ENCODE measurements at places on chromosomes 11 and 22.

DNA sequence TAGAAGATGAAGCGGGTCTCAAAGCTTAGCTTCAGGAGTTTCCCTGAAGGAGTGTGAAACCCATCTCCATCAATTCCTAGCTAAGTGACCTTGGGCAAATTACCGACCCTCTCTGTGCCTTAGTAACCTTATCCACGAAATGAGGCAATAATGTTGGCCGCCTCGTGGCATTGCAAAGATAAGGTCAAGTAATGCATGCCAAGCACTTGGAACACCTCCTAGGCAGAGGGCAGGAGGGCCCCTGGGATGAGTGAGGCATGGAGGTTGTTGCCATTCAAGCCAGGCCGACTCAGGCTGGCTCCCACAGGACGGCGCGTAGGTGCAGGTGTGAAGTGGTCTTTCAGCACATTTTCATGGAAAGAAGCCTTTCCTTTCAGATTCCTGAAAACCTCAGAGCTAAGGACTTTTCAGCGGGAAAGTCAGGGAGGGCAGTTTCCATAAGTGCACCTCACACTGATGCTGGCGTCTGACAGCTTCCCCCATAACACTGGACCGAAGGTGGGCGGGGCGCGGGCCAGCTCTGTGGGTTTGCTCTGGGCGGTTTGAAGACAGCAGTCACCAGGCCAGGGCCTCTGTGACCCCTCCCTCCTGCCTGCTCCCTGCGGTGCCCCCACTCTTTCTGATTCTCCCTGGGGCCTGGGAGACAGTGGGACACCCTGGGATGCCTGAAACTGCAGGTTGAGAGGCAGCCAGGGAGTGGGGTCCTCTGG lies 25.2 kb downstream of the RPS6KA4 start:
- no peak for DNase-seq

DNA sequence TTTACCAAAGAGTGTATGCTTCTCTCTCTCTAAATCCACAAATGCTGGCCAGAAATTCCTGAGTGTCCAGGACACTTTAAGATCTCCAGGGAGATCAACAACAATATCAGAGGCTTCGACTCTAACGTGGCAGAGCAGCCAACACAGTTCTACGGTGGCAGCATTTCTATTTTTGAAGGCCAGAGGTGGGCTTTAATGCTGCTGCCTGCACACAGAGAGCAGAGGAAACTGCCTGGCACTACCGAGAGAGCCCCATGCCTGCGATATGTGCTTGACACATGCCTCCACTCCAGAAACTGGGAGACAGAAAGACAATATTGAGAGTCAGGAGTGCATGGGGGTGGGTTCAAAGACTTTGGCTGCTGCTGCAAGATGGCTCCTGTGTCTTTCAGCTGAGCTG lies 48.8 kb upstream of the GALNT18 start:
- no peak for DNase-seq

DNA sequence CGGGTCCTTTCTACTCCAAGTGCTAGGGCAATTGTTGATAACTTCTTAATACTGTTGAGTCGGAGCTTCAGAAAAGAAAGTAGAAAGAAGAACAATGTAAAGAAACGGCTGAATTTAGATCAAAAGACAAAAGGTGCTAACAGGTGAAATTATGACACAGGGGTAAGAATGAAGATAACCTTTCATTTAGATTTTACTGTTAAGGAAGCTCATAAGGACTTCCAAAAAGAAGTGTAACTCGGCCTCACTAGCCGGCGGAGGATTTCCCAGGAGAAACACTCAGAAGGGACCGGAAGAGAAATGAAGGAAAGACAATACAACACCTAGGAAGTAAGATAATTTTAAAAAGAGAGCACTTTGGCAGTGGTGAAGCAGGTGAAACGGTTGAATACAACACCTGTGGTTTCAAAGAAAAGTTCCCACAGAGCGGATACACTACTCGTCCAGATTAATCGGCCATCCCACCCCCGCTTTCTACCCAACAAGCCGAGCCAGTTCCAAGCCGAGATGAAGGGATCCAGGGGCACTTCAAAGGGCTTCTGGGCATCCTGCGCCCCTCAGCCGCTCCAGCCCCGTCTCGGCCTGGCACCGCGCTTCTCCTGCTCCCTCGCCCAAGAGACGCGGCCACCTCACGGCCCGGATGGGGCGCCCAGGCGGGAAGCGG lies 737 bp downstream of the PPP2R1B start:
- DNase-seq: no peak

GRCh38 chr22:27113211-27113635 lies 455.8 kb downstream of the MIAT start:
- DNase-seq: no peak

DNA sequence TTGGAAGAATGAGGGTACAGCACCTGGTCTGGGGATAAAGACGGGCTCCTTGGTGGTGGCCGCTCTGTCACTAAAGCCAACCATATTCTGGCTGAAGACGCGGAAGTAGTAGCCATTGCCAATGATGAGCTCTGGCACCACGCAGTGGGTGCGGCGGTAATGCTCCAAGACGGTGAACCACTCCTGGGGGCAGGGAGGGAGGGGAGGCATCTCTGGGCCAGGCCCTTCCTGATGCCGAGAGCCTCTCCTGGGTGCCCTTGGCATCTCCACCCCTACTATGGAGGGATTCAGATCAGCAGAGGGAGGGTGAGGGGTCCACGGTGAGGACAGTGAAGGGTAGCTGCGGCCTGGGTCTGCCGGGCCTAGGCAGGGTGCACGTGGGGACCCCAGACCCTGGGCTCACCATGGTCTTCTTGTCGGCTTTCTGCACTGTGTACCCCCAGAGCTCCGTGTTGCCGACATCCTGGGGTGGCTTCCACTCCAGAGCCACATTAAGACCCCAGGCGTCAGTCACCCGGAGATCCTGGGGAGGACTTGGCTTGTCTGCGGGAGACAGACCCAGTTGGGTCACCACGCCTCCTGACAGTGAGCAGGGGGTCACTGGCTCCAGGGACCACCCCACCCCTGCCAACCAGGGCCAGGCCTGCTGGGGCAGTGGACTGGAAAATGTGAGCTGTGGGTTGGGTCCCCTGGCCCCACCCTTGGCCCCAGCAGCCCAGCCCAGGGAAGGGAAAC lies 19.5 kb downstream of the MYBPC3 start:
- DNase-seq: no peak

- no peak for DNase-seq
Measured at GRCh38 chr22:36852056-36852973, 8.5 kb upstream of the NCF4 start.

DNA sequence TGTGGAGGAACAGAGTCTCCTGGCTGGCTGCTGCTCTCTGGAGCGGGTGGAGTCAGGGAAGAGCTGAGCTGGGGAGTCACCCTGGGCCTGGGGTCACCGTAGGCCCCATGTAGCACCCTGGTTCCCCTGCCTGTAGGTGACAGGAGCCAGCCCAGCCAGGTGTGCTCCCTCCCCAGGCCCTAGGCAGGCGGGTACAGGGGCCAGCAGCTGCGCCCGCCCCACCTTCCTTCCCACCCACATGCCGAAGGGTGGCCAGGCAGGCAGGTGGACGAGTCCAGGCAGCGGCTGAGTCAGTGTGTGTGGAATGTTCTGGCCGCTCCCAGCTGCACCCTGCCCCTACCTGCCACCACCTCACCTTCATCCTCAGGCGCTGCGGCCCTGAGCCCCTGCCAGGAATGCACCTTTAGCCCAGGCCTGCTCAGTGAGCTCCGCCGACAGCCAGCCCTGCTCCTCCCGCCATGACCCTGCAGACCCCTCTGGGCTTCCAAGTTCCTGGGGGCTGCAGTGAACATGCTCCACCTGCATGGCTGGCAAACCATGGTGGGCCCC lies 654 bp upstream of the SYT8 start:
- DNase-seq: no peak

- DNase-seq: no peak
Measured at GRCh38 chr11:108891143-108891542, 226.3 kb downstream of the DDX10 start.

DNA sequence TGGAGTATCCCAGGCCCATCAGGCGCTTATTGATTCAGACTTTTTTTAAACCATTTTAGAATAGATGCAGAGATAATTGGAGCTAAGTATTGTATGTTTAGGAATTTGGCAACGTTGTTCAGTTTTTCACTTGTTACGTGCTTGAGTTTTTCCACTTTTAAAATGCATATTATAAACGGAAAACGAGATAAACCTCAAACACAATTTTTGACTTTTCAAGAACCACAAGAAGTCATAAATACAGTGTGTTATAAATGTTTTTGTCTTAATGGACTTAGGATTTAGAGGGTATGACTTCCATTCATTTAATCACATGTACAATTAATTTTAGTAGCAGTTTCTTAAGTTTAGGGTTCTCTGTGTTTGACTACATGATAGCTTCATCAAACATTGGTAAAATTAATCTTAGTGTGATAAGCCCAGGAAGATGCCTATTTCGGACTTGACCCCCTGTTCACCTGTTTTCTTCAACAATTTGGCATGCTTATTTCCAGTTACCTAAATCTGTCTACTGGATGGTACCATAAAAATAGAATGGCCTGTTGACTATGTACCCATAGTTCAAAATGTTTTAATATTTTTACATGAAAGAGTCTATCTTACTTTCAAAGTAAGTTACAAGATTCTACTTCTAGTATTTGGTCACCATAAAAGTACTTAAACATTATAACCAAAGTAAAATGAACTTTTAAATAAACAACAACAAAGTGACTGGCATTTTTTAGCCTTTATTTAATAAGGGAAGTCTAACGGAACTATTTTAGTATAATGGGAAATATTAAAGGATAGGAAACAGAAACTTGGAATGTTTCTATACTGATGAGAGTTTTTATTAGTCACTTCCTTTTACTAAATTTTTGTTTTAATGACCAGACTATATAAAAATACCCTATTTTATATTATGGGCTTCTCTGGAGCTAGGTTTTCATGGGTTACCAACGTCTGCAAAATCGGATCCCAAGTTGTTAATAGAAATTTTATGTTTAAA lies 1.4 kb downstream of the ZC3H12C start:
- DNase-seq: no peak

DNA sequence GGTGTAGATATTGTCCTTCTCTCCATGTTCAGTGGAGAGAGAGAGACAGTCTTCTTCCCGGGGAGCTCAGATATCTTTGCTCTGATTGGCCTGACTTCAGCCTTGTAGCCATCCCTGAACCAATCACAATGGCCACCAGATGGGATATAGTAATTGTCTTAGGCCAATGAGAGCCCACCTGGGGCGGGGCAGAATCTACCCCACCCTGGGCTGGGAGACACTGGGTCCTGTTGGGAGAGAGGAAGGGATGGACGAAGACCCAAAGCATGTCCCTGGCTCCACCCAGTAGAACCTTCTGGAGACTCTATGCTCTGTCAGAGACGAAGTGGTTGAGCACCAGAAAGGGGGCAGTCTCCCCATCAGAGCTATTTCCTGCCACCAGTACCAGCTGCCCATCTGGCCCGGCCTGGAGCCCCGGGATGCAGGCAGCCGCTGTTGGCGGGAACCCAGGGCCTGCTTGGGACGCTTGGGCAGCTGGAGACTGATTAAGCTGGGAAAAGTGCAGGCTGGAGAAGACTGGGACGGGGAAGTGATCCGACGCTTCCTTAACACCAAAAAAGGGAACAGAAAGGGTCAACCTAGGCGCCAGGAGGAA lies 31.6 kb upstream of the CBX7 start:
- DNase-seq: no peak

Data from activated T-cell treated with anti-CD3 and anti-CD28 coated beads for 24 hours (primary cell).